ENCODE measurements at places on chromosomes 12 and 14.
A peak's percentile ranks its signal among the peaks of the same experiment; 100 is the strongest.

DNA sequence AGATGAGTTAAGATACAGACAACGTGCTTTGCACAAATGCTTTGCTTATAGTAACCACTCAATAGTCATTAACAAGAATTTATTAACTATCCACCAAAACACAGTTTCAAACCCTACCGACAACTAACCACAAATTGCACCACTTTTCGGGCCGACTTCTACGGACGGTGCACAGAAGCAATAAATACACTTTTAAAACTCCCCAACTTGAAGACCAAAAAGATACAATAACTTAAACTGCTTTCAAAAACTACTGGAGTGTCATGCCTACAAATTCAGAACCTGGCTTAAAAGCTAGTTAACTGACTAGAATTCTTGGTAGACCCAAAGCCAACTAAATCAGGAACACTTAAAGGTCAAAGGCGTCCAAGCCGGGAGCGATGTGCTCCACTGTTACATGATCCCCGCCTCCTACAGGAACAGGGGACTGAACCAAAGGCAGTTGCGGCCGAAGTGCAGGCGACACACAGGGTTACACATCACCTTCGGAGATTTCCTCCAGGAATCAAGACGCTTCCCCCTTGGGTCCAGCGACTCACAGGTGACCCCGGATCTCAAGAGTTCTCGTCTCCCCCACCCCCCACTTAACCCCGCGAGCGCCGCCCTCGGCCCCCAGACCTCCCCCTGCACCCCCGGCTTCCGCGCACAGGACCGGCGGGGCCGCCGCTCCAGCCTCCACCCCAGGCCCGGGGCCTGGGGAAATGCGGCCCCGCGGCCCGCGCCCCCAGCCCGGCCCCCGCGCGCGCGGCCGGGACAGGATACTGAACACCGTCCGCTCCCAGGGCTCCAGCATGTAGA, 507 bp downstream of the SPTSSA start:
- no peaks in the 10 kb centered on the region for H3K27me3 ChIP-seq
- H3K4me3 ChIP-seq = peak overlapping the region; percentile 88
- peak; percentile 30 for DNase-seq
- H3K4me1 ChIP-seq = peaks cover 28% of the 10 kb centered on the region
- H3K27ac ChIP-seq = peak overlapping the region; percentile 91

DNA sequence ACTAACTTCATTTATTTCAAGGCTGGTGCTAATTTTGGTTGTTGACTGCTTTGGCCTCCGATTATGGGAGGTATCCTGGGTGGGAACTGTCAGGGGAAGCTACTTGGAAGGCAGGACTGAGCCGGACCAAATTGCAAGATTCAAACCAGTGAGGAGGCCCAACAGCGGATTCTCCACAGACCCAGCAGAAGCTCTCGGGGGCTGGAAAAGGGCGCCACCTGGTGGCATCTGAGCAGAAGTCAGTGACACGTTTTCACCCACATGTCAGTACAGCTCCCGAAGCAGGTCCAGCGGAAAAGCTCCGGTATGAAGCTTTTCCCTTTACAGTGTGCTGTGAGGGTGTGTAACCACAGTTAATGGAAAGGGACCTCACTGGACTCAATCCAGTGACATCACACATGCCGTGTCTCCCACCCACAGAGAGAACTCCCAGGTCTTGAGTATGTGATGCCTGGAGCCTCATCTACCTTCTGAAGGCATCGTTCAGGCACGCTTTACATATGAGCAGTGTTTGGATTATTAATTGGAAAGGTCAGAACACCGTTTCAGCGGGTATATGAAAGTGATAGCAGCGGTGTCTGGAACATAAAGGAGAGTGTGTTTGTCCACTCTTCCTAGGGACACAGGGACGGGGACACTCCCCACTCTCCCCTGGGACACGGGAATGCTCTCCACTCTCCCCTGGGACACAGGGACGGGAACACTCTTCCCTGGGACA, 3.6 kb upstream of the P2RX2 start:
- H3K27ac ChIP-seq = no peak overlapping the region
- H3K27me3 ChIP-seq = peaks cover 6% of the 10 kb centered on the region
- no peak overlapping the region for H3K4me3 ChIP-seq
- no peaks in the 10 kb centered on the region for H3K4me1 ChIP-seq
- no peaks in the 10 kb centered on the region for H3K36me3 ChIP-seq

- no peaks in the 10 kb centered on the region for H3K4me1 ChIP-seq
- DNase-seq = no peak
- no peaks in the 10 kb centered on the region for H3K27me3 ChIP-seq
- H3K36me3 ChIP-seq = no peaks in the 10 kb centered on the region
- H3K4me3 ChIP-seq = no peak overlapping the region
- no peak overlapping the region for H3K27ac ChIP-seq
Observed at GRCh38 chr14:102907303-102907844, 15.1 kb upstream of the AMN start.

DNA sequence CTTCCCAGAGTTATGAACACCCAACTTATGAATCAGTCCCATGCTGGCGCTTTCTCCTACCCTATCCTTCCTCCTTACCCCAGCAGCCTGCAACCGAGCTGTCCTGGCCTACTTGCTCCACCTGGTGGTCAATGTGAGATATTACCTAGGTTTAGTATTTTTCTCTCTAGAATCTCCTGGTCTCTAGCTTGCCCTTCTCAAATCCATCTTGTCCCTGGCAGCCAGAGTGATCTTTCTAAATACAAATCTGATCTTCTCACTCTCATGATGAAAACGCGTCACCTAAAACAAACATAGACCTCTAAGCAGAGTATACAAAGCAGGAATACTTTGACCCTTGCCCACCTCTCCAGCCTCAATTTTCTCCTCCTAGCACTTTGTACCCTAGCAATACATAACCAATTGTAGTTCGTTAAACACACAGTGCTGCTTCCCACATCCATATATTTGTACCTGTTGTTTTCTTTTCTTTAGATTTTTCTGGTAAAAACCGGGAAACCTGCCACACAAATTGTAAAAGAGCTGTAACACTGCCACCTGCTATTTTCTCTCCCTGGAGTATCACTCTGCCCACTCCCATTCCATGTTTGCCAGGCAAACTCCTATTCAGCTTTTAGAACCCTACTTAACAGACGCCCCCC, 20.0 kb upstream of the TCP11L2 start:
- H3K27ac ChIP-seq = no peak overlapping the region
- H3K27me3 ChIP-seq = no peaks in the 10 kb centered on the region
- no peak overlapping the region for H3K4me3 ChIP-seq
- H3K4me1 ChIP-seq = no peaks in the 10 kb centered on the region
- no peak for DNase-seq
- H3K36me3 ChIP-seq = no peaks in the 10 kb centered on the region

DNA sequence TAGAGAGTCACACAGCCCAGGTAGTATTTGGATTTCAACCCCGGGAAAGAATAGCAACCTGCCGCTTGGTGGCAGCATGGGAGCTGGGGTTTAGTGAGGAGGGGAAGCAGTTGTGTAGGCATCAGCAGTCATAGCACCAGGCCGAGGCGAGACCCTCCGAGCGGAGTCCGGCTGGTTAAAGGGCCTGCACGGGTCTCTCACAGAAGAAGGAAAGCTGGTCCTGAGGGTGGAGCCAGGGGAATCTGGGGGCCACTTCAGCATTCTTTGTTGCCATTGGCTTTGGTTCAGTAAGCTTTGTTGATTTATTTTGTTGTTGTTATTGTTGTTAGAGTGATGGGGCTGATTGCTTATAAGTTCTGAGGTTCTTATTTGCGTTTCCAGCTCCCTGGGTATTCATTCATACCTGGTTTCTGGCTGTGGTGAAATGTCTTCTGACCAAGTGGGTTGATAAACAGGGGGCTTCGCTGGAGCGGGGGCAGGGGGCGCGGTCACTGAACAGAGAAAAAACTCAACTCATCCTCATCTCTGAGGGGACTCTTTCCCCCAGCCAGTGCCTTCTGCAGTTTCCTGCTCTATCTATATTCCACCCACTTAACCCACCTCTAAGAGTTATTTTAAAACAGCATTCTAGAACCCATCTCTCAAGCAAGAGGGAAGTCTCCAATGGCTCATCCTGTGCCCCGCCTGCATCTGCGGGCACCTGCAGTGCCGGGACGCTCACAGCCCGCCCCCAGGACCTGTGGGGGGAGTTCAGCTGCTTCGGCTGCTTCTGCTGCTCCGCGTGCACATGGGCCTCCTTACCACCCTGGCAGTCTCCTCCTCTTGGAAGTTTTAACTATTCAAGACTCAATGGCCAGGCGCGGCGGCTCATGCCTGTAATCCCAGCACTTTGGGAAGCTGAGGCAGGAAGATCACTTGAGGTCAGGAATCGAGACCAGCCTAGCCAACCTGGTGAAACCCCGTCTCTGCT, 11.6 kb downstream of the CKB start:
- H3K4me3 ChIP-seq = no peak overlapping the region
- no peaks in the 10 kb centered on the region for H3K27me3 ChIP-seq
- H3K27ac ChIP-seq = peak overlapping the region; percentile 6
- H3K36me3 ChIP-seq = no peaks in the 10 kb centered on the region
- DNase-seq = no peak

DNA sequence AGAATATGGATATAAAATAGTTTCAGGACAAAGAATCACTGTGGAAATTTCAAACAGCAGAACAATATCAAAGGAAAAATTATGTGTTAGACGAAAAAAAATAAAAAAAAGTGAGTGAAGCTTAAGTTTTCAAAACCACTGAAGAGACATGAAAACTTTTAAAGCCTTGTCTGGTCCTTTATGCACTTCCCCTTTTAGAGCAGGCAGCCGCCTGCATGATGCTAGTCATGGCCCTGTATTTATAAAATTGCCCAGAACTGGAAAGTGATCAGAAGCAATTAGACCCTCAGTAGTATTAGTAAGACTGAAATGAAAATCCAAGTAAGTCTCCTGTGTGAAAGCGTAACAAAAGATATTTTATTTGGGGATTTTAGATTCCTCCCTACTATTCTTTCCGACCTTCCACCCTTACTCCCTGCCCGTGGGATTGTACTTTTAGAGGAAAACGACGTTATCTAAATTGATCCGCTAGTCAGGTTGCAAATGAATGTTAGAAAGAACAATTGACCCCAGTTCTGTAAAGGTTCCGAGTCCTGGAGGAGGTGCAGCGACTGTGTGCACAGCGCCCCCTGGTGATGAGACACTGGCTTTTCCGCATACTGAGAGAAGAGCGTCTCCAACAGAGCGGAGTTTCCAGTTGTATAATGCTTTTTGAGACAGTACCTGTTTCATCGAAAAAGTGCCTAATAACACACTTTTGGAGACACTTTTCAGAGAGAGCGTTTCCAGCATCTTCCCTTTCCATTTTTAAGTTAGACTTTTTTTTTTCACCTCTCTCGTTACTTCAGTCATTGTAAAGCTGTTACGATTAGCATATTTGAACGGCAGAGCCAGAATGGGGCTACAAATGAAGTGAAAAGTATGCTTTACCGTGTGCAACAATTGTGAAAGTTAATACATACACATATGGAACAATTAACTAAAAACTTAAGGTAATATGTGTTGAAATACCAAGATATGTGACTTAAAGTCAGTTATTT, 12.4 kb downstream of the MGST1 start:
- H3K4me1 ChIP-seq = no peaks in the 10 kb centered on the region
- no peak overlapping the region for H3K27ac ChIP-seq
- no peak overlapping the region for H3K4me3 ChIP-seq
- no peaks in the 10 kb centered on the region for H3K36me3 ChIP-seq

DNA sequence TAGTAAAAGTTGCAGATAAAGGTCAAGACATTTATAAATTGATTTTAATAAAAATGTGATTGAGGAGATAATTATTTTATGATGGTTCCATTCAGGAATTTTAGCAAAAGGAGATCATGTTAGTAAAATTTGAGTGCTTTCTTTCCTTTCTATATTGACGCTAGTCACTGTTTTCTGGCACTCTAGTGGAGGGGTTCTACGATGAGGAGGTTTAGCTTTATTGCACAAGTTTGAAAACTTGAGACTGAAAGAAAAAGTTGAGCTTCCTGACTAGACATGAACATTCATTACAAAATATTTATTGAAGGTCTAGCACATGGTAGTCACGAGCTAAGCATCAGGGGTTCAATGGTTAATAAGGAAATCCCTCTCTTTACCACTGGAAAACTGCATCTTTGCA, 336.1 kb downstream of the SNAPC1 start:
- DNase-seq = no peak
- H3K36me3 ChIP-seq = no peaks in the 10 kb centered on the region
- no peak overlapping the region for H3K27ac ChIP-seq
- H3K27me3 ChIP-seq = no peaks in the 10 kb centered on the region

GRCh38 chr14:32195636-32196035, 6.2 kb upstream of the RNU6-7 start:
- H3K4me1 ChIP-seq = no peaks in the 10 kb centered on the region
- H3K36me3 ChIP-seq = no peaks in the 10 kb centered on the region
- no peak overlapping the region for H3K27ac ChIP-seq
- H3K4me3 ChIP-seq = no peak overlapping the region
- DNase-seq = no peak

DNA sequence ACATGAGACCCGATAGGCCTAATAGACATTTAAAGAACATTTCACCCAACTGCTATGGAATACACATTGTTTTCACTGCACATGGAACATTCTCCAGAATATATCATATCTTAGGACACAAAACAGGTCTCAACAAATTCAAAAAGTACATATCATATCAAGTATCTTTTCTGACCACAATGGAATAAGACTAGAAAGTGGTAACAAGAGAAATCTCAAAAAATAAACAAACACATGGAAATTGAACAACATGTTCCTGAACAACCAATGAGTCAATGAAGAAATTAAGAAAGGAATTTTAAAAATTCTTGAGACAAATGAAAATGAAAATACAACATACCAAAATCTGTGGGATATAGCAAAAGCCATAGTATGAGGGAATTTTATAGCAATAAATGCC, 208.1 kb downstream of the PTPRO start:
- H3K4me1 ChIP-seq = no peaks in the 10 kb centered on the region
- H3K27ac ChIP-seq = no peak overlapping the region
- no peaks in the 10 kb centered on the region for H3K27me3 ChIP-seq
- DNase-seq = no peak
- H3K36me3 ChIP-seq = no peaks in the 10 kb centered on the region
- H3K4me3 ChIP-seq = no peak overlapping the region

DNA sequence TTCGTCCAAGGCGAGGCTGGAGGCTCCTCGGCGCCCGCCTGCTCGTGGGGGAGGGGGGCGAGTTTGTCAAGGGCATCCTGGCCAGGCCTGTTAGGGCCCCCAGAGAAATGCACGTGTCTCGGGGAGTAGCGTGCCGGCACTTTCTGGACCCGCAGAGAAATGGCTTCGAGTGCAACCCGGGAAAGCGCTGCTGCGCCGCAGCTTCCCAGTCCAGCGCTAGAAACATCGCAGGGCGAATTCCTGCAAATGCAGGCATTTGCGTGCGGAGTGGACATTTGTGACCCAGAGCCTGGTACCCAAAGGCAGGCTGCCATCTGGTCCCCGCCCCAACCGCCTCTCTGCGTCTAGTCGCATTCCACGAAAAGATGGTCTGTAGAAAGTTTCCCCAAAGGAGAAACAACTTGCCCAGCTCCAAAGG, 756 bp downstream of the LGR5 start:
- DNase-seq = no peak
- peaks cover 13% of the 10 kb centered on the region for H3K4me1 ChIP-seq
- no peaks in the 10 kb centered on the region for H3K27me3 ChIP-seq
- peak overlapping the region; percentile 50 for H3K27ac ChIP-seq

DNA sequence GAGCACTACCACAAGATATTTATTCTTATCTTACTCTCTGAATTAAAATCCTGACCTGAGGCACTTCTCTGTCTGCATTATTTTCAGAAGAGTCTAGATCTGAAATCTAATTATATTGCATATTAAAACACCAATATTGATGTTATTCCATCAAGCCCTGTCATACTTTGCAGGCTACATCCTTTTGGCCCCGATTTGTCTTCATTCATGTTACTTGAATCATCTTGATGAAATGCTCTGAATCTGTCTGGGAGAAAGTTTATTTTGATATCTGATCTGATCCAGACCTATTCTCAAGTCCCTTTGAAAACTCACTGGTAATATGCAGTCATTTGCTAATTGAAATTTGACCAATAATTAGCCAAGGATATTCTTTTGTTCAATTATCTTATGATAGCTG, 79.9 kb downstream of the BBS10 start:
- no peak overlapping the region for H3K4me3 ChIP-seq
- no peak overlapping the region for H3K27ac ChIP-seq
- peaks cover 37% of the 10 kb centered on the region for H3K4me1 ChIP-seq
- H3K36me3 ChIP-seq = no peaks in the 10 kb centered on the region
